ENCODE measurements at places on chromosomes 13 and 19.
A peak's percentile ranks its signal among the peaks of the same experiment; 100 is the strongest.

DNA sequence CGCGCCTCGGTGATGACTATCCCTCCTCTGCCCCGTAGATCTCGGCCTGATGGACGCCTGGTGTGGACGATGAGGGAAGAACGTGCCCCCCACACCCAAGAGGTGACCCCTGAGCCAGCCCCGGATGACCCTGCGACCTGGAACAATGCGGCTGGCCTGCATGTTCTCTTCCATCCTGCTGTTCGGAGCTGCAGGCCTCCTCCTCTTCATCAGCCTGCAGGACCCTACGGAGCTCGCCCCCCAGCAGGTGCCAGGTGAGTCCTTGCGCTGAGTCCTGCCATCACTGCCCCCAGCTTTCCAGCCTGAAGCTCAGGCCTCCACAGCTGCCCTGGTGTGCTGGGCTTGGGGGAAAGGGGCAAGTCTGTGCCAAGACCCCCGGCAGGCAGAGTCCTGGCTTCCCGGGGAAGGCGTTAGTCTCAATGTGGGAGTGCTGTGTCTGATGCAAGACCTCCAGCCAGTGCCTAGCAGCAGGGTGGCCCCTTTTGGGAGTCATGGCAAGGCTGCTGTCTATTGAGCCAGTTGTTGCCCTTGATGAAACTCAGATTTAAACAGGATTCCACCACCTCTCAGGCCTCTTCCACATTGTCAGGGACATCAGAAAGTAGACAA lies 67.5 kb downstream of the CHST8 start:
- no peak for DNase-seq

- DNase-seq, result no peak
These were observed 148.8 kb downstream of the FLT1 start for GRCh38 chr13:28346154-28346553.

GRCh38 chr19:807627-808422 lies 10.6 kb downstream of the PTBP1 start:
- no peak for DNase-seq

DNA sequence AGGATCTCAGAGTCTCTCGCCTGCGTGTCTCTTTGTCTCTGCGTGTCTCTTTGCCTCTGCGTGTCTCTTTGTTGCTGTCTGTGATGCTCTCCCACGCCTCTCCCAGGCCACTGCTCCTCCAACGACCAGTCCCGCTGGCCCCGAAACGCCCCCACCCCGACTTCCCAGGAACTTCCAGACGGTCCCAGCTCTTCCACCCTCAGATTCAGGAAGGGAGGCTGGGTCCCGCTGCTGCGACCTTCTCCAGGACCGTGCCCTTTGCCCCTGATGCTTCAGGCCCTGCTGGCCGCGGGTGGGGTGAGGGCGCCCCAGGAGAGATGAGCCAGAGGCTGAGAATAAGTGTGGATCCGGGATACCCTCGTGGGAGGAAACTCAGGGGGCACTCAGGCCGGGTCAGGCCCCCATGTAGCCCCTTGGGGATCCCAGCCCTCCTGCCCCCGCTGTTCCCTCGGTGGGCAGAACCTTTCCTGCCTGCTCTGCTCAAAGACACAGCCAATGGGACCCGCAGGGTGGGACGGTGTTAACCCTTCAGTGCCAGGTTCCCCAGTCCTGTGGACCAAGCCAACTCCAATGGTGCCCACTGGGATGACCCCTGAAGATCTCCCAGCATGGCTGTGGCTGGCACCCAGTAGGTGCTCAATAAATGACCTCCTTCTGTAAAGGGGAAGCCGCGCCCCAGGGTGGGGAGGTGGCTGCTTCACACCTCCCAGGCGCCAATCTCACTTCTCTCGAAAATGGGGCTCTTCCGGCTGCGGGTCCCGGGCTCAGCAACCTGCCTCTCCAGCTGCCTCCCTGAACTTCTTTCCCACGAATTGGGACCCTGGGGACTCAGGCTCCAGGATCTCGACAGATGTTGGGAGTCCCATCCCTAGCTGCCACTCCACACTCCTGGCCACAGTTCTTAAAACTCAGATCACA lies 1.5 kb upstream of the S1PR5 start:
- no peak for DNase-seq

GRCh38 chr19:48632692-48633147 lies 4.5 kb downstream of the DBP start:
- DNase-seq, result no peak

DNA sequence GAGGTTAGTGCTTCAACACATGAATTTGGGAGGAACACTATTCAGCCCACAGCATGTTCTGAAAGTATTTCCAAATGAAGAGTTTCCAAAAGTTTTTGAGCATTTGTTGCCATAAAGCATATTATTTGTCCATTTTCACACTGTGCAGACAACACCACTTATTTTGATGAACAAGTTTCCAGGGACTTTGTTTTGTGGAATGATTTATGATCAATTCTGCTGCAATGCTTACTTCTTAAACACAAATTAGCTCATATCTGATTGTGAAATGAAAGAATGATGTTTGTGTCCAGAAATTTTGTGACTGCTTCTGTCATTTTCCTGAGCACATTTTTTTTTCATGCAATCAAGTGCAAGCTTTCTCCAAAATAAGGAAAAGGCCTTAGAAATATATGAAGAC lies 205.3 kb downstream of the RAP2A start:
- DNase-seq, result no peak

DNA sequence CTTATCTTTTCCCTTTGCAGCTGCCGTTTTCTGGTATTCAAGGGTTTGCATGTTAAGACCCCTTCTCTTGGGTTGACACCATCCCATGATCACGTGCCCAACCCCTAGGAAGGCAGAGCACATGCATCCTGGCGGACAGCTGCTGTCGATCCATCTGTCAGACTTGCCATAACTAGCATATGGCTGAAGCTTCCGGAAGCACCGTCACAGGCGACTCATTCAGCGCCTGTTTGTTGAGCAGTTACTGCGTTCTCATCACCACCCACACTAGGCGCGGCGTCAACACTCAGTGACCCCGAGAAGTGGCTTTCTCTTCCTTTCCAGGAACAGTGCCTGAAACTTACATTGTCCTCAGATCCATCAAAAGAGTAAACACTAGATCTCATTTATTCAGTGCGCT lies 93.6 kb downstream of the SOX1 start:
- no peak for DNase-seq

DNA sequence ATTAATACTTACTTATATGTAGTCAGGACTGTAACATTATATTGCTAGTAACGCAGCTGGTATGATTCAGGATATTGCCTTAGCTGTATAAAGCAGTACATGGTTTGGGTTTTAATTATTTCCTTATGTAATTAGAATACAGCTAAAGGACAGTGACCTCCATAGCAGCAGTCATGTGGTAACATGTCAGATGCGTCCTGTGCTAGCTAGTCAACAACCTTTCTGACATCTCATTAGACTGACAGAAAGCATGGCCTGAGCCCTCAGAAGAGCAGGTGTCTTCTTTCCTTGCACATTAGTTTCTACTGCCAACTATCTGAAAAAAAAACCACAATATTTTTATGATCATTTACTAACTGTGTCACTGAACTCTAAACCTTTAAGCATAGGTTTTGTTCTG lies 122.2 kb downstream of the MAB21L1 start:
- no peak for DNase-seq

DNA sequence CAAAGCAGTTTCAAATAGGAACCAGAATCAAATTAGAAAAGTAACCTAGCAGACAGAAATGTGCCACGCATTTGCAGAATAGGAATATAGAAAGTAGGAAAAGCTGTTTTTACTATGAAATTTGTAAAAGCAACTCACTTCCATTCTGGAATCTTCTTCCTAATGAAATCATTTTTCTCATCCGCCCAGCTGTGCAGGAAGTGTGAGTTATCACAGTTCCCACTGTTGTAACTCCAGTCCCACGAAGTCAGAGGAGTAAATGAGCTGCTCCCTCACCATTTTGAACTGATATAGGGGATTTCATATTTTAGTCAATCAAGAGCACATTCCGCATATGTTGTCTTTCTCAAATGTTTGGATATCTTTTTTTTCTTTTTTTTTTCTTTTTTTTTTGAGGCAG lies 230.8 kb downstream of the TBC1D4 start:
- DNase-seq, result no peak

DNA sequence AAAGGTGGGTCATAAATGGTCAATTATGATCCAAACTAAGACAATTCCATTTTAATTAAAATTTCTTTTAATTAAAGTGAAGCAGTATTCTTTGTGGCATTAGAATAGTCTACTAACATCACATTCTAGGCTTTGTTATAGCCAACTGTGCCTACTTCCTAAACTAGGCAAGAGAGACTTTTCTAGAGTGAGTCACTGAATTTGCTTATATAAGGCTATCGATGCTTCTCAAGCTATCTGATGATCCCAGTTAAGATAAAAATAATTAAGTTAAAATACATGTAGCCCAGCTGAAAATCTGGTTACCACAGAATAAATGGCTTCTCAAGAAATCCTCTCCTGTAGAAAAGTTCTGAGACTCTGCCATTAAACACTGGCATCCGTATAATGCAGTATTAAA lies 12.5 kb downstream of the ANKRD10 start:
- no peak for DNase-seq

- no peak for DNase-seq
These were observed 669.9 kb upstream of the PCDH20 start for GRCh38 chr13:62085337-62086229.

GRCh38 chr13:19596086-19596485 lies 34.8 kb upstream of the TPTE2 start:
- DNase-seq, result no peak

DNA sequence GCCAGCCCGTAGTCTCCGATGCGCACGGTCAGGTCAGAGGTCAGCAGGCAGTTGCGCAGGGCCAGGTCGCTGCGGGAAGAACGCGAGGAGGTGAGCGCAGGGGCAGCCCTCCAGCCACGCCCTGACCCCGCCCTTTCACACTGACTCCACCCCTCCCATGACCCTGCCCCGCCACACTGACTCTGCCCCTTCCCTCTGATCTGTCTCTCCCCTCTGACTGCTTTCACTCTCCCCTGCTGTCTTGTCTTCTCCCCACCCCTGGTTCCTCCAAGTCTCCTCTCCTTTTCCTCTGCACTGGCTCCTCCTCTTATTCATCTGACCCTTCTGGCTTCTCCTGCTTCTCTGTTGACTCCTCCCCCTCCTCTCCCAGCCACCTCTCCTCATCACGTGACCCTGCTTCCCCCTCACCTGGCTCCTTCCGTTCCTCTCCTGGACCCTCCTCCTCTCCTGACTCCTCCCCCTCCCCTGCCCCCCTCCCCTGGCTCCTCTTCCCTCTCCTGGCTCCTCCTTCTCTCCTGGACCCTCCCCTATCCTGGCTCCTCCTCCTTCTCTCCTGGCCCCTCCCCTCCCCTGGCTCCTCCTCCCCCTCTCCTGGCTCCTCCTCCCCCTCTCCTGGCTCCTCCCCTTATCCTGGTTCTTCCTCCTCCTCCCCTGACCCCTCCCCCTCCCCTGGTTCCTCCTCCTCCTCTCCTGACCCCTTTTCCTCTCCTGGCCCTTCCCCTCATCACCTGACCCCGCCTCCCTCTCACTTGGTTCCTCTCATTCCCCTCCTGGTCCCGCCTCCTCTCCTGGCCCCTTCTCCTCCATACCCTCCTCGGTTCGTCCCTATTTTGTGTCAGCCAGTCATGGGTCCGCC lies 9.9 kb downstream of the LMTK3 start:
- DNase-seq, result peak; percentile 44

GRCh38 chr13:26727633-26728032 lies 33.0 kb downstream of the GPR12 start:
- DNase-seq, result no peak

GRCh38 chr13:44784708-44785080 lies 204.6 kb downstream of the NUFIP1 start:
- DNase-seq, result no peak

DNA sequence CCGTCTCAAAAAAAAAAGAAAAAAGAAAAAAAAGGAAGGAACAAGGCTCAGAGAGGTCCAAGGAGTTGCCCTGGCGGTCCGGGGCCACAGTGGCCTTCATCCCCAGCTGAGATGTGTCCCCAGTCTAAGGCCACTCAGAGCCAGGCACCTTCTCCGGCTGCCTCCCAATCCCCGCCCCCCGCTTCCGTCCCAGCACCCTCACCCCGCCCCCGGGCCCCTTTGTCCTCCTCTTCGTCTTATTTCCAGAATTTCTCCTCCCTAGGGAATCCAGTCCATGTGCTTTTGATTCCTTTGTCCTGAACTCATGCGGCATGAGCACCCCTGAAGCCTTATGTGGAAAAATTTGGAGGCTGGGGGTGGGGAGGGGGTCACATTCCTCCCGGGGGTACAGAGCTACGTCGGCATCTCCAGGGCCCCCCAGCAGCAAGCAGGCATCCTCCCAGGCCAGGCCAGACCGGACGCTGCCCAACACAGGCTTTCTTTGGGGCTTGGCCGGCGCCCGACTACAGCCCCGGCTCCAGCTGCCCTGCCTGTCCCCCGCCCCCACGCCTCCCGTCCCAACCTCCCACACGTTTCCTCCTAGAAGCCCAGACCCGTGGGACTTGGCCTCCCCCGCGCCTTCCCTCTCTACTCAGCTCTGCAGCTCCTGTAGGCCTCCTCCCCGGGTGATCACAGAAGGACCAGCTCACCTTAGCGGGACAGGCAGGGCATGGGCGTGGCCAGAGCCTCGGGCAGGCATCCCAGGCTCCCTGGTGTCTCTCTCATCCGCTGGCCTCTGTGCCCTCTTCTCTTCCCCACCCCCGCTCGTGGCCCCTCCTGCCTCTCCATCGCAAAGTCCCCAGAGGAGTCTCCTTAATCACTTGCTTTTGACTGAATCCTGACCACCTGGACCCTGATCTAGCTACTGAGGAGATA lies 17.8 kb upstream of the ADGRE5 start:
- peak; percentile 75 for DNase-seq

DNA sequence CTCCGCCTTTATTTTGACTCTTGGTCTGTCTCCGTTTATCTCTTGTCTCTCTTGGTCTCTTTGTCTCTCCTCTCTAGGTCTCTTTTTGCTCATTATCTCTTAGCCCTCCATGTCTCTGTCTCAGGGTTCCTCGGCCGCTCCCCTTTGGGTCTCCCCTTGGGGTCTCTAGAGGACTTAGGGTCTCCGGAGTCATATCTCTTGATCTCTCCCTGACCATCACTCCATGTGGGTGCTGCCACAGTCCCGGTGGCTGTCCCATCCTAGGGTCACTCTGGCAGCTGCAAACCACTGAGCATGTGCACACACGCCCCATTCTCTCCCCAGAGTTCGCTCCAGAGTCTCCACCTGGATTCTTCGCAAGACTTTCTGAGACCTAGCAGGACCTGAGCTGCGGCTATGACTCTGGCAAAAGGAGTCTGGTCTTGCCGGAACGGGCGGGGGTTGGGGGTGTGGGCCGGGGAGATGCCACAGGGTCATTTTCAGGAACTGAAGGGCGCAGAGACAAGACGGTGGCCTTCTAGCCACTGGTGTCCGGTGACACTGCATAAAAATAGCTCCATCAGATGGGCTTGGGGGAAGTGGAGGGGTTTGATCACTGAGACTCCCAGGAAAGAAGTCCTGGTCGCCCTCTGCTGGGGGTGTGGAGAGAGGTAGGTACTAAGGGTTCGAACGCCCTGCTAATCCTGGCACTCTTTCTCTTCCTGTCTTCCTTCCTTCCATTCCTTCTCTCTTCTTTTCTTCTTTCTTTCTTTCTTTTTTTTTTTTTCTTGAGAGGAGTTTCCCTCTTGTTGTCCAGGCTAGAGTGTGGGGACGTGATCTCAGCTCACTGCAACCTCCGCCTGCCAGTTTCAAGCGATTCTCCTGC lies 1.2 kb upstream of the KCNA7 start:
- DNase-seq, result no peak
